SK-N-DZ (cell line): ENCODE measurements at places on chromosomes 2 and 18.

DNA sequence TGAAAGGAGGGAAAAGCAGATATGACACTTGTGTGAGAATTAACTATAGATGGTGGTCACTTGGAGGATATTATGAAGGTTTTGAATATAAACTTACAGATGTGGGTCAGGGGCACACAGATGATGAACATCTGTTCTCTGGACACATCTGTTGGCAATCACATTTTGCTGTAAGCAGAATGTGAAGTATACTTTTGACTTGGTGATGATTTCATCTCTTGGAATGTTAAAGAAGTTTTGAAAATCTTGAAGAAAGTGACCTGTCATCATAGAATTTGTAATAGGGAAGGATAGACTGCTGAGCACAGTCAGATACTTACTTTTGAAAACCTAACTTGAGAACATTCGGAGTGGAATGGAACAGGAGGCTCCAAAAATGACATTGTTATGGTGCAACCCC is 40.2 kb downstream of the PIKFYVE start:
- no peak for DNase-seq

DNA sequence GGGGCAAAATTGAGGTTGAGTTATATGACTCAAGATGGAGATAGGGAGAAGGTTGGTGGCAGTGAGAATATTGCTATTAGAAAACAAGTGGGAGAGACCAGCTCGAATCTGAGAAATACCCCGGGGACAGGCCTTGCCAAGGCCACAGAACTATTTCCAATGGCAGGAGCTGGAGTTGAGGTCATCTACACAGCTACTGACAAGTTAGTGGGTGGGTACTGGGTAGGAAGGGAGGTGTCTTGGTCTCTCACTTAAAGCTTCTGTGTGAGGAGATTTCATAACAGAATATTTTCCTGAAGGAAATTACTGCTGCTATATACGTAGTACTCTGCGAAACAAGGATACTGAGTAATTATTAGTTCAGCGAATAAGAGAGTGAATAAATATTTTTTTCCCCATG is 69.4 kb upstream of the ITPRID2 start:
- no peak for DNase-seq

DNA sequence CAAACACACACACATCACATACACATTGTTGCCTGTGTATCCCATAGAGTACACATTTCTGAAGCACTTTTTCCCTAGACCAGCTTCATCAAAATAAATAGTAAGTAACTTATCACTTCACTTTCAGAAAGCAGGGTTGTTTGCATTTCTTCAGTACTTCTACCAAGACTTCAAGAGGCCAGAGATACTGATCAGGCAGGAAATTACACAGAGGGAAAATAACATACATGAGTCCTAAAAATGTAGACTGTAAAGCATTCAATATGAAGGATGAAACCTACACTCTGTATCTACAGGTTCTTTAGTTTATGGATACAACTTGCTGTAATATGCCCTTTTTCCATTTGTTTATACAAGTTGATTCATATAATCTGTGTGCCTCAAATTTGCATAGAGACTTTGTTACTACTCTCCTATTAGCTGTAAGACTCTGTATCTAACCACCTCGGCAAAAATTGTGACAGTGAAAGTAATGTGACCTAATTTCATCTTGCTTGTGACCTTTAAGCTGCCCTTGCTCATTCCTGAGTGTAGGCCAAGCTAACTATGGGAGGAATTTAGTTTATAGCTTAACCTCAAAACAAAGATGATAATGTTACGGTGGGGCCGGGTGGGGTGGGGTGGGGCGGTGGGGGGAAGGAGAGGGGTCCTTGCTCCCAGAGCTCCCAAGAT is 228.9 kb upstream of the SPOPL start:
- no peak for DNase-seq

- DNase-seq = no peak
Observed at GRCh38 chr2:216637472-216637871, 4.3 kb downstream of the IGFBP2 start.

DNA sequence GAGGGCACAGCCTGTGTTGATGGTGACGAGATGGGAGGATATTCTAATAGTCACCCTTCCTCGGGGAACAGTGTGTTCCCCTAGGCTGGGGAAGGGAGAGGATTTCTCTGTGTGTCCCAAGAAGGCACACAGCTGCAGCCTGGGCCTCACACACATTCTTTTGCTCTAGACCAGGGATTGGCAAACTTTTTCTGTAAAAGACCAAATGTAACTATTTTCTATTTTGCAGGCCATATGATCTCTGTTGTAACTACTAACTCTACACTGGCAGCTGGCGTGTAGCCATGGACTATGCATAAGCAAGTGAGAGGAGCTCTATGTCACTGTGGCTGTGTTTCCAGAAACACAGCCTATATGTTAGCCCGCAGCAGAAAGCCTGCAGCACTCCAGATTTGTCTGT is 65.8 kb downstream of the ARHGAP28 start:
- DNase-seq = no peak

DNA sequence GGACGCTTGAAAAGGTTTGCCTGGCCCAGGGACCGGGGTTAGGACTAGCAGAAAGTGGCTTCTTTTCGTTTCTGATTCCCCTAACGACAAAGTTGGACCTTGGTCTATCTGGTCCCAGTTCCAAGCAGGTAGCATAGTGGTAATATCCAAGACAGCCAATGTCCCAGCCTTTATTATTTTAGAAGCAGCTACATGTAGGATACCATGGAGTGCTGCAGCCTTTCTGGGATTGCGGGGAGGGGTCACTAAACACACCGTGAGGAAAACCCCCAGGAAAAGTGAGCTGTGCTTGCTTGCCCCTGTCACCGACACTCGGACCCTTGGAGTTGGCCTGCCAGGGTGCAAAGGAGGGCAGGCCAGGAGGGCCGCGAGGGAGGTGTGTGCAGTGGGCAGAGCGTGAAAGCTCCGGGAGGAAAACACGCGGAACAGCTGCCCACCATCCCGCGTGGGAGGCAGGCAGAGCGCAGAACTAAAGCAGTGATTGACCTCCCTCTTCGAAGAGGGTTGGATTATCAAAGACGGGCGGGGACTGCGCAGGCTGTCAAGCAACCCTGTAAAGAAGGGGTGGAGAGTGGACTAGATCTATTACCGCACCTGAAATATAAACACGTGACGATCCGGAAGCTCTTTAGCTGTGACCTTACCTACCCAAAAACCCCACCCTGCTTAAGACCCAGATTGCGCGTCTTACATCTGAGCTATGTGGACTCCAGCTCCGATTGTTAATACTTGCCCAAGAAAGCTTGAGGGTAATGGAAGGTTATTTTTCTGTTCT is 624 bp upstream of the MAP4K3 start:
- DNase-seq = peak; percentile 47

DNA sequence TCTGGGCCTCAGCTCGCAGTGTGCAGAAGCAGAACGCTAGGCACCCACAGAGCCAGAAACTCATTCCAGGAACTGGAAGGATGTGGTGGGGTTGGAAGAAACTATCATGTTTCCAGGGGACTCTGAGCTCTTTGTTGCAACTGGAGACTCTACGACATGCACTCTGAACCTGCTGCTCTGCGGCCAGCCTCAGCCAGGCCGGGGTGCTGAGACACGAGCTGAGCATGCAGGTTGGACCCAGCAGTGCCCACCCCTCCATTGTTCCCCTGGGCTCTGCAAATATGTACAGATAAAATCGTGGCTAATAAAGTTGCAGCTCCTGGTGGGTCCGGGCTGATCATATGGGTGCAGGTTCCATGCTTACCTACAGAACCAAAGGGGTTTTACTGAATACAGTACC is 37.6 kb upstream of the ARL4C start:
- DNase-seq = no peak
